Activated CD8-positive, alpha-beta memory T cell treated with anti-CD3 and anti-CD28 coated beads for 1 hour (primary cell): ENCODE measurements at places on chromosomes 4 and X.

GRCh38 chrX:105116486-105116885 lies 104.0 kb downstream of the TEX13A start:
- DNase-seq: no peak

GRCh38 chrX:133698298-133698697 lies 283.0 kb upstream of the GPC4 start:
- no peak for DNase-seq

DNA sequence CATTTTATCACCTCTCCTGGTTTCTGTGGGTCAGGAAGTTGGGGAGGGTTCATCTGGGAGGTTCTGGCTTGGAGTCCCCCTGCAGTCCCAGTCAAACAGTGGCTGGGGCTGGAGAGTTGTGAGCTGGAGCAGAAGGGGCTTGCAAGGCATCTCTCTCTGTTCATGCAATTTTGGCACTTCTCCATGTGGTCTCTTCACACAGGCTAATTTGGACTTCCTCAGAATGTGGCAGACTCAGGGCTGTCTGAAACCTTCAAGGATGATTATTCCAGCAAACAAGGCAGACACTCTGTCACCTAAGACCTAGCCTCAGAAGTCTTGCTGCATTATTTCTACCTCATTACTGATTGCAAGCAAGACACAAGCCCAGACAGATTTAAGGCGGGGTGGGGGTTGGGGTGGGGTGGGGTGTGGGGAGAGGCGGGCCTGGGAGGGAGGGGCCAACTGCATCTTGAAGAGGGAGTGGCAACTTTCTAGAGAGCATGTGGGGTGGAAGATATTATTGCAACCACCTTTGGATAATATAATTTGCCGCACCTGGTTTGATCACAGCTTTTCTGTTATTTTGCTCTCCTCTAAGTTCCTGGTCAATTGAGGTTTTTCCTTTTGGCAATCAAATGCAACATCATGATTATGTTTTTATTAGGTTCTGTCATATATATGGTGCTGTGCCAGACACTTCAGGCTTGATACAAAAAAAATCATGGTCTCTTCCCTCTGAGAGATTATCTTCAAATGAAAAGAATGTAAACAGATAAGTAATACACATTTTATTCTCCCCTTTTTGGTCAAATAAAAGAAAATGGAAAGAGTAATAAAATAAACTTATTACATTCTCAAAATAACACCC lies 799.5 kb downstream of the RPA4 start:
- DNase-seq: no peak

DNA sequence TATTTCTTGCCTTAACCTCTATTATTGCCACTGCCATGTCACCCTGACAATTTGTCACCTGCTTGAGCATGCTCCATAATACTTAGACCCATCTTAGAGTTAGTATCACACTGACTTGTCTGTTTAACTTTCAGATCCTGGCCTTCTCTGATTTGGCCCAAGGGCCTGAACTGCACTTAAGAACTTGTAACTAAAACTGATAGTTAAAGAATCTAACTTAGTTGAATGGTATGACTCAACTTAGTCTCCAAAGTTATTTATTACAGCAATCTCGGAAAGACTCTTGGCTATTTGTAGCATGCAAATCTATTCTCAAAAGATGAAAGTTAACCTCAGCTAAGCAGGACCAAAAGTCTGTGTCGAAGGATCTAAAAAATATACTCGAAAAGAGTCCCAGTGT lies 72.3 kb downstream of the IGSF1 start:
- DNase-seq: no peak

GRCh38 chrX:101619364-101619763 lies 1.6 kb upstream of the ARMCX6 start:
- DNase-seq: no peak

DNA sequence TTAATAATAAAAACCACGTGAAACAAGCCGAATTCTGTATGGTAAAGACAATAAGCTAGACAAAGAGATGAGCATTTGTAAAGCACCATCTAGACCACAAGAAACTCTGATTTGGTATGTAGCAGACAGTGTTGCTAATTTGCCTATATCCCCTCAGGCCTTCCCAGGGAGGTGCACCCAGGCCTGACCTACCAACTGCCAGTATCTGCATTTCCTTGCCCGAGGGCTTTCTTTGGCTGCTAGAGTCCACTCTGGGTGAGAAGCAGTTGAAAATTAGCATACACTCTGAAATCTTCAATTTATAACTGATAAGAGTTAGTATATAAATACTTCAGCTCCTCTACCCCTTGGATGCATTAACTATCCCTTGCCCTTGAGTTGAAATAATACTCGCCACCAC lies 37.4 kb upstream of the IL1RAPL1 start:
- DNase-seq: no peak

DNA sequence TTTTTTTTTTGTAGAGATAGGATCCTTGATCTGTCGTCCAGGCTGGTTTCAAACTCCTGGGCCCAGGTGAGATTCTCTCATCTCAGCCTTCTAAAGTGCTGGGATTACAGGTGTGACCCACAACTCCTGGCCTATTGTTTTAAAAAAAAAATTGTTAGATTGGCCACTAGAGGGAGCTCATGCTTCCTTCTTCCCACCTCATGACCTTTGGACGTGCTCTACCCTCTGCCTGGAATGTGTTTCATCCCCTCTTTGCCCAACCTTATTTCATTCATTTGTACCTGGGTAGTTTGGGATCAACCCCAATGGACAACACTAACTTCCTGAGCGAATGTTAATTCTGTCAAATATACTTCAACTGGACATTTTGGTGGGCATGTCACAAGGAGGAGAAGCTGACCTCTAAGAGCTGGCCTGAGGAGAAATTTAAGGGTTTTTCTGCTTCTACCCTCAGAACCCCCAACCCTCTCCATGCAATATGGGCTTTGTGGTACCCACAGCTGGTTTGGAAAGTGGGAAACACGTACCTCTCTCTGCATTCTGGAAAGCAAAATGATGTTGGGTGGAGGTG lies 6.4 kb downstream of the PPEF2 start:
- no peak for DNase-seq

- DNase-seq: no peak
Measured at GRCh38 chrX:154435171-154435733, 1.7 kb upstream of the GDI1 start.

DNA sequence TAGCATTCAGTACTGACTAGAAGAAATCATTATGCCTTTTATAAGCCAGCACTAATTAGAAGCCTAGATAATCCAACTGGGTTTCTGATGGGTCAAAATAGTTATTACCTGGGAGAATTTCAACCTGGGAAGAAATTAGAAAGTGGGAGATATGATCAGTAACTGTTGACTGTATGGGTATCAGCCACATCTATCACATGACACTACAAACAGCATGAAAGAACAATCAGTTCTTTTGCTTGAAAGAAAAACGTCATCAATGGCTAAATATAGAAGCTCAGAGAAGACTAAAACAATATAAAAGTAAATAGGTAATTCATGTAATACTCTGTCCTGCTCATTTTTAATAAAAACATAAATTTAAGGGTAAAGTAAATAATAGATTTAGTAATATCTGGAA lies 145.1 kb downstream of the CAMK2D start:
- DNase-seq: no peak

GRCh38 chr4:168619266-168619631 lies 122.4 kb downstream of the PALLD start:
- no peak for DNase-seq

DNA sequence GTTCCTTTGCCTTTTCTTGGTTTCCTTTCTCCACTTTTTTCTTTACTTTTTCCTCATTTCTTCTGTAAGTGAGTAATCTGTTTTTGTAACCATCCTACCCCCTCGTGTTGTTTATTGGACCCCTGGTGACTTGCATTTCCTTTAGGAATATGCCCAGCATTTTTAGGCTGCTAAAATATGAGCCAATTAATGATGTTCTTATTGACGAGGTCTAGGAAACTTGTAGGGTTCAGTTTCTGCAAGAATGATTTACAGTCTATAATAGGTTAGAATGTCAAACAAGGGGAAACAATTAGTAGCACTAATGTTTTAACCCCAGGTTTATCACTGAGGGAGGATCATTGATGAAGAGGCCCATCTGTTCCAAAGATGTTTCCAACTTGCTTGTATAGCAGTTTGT lies 79.0 kb downstream of the CPE start:
- DNase-seq: no peak

DNA sequence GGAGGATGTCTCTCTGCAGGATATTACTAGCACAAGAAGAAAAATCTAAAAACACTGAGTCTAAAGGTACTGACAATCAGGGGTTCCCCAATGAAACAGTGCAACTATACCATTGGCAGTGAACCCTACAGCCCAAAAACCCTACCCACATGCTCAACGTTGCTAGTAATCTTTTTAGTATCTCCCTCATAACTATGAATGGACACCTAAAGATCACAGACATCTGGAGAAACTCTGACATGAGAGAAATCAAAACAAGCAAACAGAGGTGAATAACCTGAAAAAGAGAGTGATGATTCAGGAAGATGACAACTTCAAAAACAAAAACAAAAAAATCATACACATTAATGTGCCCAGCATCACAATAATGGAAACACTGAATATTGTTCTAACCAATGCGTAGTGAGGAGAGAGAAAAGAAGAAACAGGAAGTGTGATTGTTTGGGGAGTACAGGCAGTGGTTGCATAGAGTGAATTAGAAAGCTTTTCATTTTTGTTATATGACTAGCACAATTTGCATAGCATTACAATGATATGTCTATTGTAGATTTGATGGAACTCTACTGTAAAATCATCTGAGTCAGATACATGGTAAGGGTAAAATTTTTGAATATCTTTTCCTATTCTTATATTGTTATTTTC lies 78.9 kb upstream of the FMR1 start:
- DNase-seq: no peak

DNA sequence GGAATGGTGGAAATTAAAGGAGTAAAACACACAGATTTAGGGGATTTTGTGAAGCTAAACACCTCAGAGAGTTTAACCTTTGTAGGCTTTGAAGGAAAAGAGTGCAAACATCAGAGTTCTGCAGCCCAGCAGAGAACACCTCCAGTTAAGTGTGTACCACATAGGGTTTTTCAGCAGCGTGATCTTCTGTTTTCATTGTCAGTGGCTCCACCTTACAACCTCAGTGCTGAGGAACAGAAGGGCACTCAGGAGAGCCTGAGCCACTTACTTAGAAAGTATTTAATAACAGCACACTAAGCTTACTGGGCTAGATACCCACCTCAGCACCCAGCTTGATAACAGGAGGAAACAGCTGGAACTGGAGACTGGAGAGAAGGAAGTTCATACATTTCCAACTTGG lies 2.0 kb upstream of the FBXW7 start:
- DNase-seq: no peak

- DNase-seq: no peak
Measured at GRCh38 chrX:119954374-119954773, 10.8 kb upstream of the NKAP start.

- DNase-seq: no peak
Measured at GRCh38 chr4:150739591-150739990, 157.6 kb downstream of the MAB21L2 start.

DNA sequence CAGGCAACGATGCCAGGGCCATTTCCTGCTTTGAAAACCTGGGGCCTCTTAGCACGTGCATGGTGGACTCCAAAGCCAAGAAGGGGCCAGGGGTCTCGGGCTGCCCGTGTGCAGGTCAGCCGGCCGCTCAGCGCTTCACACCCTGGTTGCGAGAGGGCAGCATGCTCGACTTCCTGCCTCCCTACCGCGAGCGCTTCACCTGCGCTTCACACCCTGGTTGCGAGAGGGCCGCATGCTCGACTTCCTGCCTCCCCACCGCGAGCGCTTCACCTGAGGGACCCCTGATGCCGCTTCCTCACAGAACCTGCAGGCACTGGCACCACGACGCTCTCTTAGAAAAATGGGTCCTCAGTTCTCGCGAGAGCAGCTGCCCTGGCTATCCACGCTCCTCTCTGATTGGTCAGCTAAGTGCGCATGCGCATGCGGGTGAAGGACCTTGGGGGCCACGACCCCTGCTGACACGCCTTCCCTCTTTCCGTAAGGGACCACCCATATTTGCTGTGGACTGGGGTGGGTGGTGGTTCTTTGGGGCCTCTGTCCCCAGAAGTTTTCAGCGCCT lies at the start of gene FAM9A:
Gene FAM9A, minus strand, starts transcription at position 343 of the 559 bp plus-strand sequence. CDS start 1,212 bp downstream, outside the sequence.
- no peak for DNase-seq

DNA sequence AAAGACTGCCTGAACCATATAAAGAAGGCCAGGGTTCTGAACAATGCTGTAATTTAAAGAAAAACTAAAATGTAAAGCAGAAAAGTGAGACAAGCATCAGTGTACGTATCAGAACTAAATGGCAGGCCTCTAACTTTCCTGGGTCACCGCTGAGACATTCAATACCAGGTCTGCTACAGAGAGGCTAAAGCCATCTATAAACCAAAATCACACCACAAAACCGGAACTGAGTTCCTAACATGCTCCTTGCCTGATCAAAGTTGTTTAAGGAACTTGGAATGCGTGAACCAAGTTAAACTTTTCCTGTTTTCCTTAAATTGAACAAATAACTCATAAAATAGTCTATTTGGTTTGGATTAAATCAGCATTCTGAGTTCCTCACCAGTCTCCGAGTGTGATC lies 55.3 kb upstream of the TECRL start:
- no peak for DNase-seq

- DNase-seq: no peak
Measured at GRCh38 chr4:187019896-187020295, 296.2 kb upstream of the FAT1 start.

DNA sequence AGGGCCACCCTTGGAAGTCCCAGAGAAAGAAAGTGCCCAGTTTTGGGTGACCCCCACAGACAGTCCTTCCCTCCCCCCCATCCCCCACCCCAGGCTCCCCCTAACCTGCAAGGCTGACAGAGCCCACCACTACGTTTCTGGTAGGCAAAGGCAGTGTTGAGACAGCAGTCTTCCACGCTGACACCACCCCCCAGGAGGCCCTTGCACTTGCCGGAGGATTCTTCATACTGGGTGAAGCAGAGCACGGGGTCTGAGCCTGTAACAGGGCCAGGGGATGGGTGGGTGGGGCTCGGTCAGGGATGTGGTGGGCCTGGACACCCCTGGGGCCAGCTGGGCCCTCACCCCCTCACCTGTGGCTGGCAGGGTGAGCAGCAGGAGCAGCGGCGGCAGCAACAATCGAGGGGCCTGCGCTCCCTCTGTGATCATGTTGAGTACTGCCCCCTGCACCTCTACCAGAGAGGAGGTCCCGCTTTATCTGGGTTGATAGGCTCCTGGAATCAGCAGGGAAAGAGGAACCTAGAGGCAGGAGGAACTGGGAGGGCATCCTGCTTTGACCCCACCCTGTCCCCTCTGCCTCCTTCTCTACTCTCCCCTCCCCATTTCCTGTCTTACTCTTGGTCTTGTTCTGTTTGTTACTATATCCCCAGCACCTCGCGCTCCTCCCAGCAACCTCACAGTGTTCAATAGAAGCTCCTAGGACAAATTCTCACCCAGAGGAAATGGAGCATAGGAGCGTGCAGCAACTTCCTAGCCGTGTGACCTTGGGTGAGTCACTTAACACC lies at the start of gene CFP:
Gene CFP, minus strand, starts transcription at position 512 of the 782 bp plus-strand sequence. Its CDS starts 86 bp downstream, at position 426.
- DNase-seq: no peak

- DNase-seq: no peak
Measured at GRCh38 chr4:185318679-185319078, 77.0 kb downstream of the LRP2BP start.

- DNase-seq: no peak
Measured at GRCh38 chrX:14864631-14865030, 8.2 kb downstream of the FANCB start.

GRCh38 chr4:158008551-158009218 lies 164.1 kb downstream of the GASK1B start:
- DNase-seq: no peak
